ENCODE measurements at places on chromosomes 6 and 20.

DNA sequence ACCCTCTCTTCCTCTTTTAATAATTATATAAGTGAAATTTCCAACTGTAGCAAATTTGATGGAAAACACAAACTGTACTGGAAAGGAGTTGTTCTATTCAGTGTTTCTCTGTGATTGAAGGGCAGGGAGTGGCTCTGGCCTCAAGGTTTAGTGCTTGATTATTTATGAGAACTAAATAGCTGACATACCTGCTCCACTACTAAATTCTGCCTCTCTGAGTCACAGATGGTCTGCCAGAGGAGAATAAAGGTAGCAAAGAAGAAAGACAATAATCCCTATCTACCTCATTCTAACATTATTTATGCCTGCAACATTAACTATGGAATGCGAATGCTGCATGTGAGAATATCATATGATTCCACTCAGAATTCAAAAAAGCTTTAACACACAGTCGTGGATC is 9.3 kb downstream of the BMP5 start:
- DNase-seq, result no peak

DNA sequence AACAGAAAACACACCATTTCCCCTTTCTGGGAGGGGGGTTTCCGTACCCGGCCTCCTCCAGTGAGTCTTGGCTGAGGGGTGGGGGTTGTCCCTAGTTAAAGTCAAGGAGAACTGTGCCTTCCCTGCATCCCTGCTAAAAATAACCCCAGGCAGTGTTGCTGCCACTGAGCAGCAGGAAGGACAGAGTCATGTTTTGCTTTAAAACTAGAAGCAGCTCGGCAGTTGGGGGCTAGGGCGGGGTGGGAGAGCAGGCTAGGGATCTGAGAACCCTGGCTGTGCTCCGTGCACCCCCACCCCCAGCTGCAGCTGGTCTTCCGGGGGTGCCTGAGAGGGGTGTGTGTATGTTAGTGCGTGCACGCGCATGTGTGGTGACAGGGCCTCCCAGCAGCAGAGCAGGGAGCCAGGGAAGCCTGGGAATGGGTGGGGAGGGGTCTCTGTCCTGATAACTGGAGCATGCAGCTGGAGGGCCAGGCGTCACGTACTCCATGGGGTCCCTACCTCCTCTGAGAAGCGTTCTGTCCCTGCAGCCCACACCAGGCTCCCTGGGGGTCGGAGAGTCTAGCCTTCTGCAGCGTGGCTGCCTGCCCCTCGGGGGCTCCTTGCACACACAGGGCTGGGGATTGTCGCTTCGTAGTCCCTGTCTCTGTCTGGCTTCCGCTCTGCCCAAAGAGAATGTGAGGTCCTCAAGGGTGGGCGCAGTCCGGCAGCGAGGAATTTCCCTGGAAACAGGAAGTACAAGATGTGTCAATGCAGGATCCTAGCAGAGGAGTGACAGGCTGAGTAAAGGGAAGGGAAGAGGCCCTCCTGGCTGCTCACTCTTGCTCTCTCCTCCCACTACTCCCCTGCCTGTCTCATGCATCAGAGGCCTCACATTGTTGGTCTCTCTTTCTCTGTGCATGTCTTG is 16.8 kb upstream of the ARMC12 start:
- no peak for DNase-seq

DNA sequence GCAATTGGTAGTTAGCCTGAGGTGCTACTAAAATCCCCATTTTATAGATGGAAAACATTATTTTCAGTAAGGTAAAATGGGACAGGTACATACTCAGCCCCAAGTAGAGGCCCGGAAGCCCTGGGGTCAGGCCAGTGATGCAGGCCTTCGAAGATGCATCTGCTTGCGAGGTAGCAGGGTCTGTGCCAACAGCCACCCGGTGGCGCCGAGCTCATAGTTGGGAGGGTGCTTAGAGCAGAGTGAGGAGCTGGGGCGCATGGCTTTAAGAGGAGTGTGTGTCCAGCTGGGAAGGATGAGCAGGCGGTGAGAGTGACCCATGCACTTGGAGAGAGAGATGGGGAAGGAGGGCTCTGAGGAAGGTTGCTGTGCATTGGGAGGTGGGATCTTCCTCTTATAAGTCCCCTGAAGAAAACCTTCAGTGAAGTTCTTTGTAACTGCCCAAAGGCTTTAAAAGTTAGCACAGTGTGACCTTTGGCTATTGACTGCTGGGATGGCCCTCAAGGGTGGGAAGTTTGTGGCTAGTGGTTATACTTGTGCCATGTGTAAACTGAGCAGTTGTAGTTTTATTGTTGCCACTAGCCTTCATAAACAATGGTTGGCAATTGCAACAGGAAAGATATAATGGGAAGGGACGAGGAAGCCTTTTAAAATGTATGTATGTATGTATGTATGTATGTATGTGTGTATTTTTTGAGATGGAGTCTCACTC is 71.1 kb downstream of the TOX2 start:
- DNase-seq, result no peak

- no peak for DNase-seq
Measured at GRCh38 chr6:161374971-161375873, 101.4 kb upstream of the AGPAT4 start.

DNA sequence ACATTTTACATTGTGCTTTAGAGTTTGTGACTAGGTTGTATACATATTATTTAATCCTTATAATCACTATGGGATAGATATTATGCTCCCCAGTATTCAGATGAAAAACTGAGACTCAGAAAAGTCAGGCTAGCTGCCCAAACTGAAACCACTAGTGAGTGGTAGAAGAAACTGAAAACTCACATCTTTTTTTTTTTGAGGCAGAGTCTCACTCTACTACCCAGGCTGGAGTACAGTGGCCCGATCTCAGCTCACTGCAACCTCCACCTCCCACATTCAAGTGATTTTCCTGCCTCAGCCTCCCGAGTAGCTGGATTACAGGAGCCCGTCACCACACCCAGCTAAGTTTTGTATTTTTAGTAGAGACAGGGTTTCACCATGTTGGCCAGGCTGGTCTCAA is 22.2 kb downstream of the RNF24 start:
- DNase-seq, result no peak

GRCh38 chr20:36726168-36726567 is 19.7 kb downstream of the NDRG3 start:
- DNase-seq, result no peak

- DNase-seq, result no peak
Measured at GRCh38 chr6:43523284-43523683, 6.4 kb downstream of the POLR1C start.

GRCh38 chr6:161338015-161338414 is 64.2 kb upstream of the AGPAT4 start:
- no peak for DNase-seq

- DNase-seq, result no peak
Measured at GRCh38 chr6:101711518-101711917, 318.0 kb downstream of the GRIK2 start.

GRCh38 chr20:35431621-35432429 is 6.2 kb downstream of the GDF5 start:
- DNase-seq, result no peak

- DNase-seq, result no peak
Measured at GRCh38 chr20:16011056-16011455, 562.2 kb downstream of the KIF16B start.

DNA sequence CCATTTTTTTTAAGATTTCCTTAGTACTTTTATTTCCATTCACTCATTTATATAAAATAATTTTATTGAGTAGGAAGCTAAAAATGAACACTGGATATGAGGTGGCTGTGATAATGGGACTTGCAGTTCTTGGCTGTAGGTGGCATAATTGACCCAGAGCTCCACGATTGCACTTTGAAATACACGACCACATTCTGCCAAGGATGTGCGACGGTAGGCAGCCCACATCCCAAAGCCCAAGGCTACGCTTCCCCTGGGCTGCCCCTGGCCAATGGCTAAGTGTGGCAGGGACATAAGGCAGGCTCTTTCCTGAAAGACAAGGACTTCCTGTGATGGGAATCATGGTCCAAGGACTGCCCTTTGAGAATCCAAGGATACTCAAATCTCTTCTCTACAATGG is 43.7 kb upstream of the ADTRP start:
- no peak for DNase-seq

GRCh38 chr20:32997431-32997830 is 6.8 kb downstream of the SUN5 start:
- DNase-seq, result no peak

DNA sequence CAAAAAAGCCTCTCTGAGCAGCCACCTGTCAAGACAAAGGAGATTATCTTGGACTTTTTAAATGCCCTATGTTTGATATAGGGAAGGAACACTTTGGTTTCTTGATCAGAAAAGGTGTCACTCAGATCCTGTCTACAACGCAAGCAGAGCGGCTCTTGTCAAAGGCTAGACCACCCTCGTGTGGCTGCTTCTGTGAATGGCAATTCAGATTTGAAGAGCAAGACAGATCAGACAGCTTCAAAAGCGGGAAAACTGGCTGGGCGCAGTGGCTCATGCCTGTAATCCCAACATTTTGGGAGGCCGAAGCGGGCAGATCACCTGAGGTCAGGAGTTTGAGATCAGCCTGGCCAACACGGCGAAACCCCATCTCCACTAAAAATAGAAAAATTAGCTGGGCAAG is 10.1 kb upstream of the NXT1 start:
- DNase-seq, result no peak

DNA sequence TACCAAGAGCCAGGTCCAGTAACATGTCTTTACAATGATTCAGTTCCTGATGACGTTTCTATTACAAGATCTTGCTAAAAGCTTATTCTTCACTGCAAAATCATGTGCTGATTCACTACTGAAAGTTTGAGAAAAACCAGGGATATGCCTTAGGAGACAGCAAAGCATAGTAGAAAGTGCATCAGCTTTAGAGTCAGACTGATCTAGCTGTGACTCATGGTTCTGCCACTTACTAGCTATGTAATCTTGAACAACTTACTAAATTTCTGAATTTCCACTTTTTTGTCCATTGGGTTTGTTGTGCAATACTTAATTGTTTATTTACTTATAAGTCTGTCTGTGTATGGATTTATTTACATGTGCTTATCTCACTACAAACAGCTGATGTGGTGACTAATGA is 198.5 kb upstream of the RSPO3 start:
- DNase-seq, result no peak

DNA sequence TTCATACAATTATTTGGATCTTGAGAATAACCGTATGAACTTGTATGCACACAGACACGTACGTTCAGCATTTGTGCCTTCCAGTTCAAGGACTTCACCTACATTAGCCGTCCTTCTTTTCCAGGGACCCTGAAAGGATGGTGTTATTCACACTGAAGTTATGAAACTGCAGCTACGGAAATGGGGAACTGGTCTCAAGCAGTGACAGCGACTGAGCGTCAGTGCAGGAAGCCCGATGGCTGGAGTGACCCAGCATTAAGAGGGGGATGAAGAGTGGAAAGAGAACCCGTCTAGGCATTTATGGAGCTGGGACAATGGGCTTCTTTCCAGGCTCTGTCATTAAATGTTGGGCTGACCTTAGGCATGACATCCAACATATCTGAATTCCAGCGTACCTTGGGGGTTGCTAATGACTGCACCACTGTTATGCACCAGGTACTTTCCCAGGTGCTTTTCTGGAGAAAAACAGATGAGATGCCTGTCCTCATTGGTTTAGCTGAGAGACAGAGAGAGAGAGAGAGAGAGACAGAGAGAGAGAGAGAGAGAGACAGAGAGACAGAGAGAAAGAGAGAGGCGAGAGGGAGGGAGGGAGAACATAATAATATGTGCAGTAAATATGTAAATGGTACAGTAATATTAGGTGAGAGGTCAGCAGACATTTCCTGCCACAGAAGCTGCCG is 204.7 kb upstream of the EXOC2 start:
- DNase-seq, result no peak

DNA sequence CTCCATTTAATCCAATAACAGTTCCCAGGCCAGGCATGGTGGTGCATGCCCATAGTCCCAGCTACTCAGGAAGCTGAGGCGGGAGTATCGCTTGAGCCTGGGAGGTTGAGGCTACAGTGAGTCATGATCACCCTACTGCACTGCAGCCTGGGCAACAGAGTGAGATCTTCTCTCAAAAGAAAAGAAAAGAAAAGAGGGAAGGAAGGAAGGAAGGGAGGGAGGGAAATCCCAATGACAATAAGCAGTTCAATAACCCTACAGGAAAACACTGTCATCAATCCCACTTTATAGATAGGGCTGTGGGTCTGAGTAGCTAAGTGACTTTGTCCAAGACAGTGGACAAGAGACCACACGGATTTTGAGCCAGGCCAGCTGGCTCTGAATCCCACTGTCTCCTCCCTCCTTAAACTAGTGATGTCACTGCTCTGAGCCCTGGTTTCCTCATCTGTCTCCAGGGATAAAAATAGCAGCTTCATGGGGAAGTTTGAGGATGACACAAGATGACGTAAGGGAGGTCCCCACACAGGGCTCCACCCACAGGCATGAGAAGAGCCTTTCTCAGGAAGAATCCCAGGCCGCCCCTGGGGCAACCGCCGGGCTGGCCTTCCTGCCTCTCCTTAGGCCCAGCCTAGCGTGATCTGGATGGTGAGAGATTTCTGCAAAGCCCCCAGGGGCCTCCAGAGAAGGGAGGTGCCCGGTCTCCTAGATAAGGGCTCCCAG is 7.2 kb upstream of the TRIB3 start:
- no peak for DNase-seq

GRCh38 chr6:2073476-2073875 is 171.9 kb downstream of the GMDS start:
- DNase-seq, result no peak

Data from effector CD8-positive, alpha-beta T cell (primary cell).